RKO (cell line): ENCODE measurements at places on chromosomes 12 and 14.

DNA sequence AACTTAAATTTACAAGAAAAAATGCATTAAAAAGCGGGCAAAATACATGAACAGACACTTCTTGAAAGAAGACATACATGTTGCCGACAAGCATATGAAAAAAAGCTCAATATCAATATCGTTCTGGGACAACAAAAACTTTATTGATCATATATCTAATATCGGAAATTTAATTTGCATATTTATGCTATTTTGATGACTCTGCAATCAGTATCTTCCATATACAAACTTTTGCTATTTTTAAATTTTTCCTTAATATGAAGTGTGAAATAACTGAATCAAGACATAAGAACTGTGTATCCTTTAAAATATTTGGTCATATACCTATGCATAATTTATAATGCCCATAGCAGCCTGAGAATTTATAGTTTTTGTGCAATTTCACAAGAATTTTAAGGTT is 224.6 kb downstream of the ALX1 start:
- DNase-seq = no peak

DNA sequence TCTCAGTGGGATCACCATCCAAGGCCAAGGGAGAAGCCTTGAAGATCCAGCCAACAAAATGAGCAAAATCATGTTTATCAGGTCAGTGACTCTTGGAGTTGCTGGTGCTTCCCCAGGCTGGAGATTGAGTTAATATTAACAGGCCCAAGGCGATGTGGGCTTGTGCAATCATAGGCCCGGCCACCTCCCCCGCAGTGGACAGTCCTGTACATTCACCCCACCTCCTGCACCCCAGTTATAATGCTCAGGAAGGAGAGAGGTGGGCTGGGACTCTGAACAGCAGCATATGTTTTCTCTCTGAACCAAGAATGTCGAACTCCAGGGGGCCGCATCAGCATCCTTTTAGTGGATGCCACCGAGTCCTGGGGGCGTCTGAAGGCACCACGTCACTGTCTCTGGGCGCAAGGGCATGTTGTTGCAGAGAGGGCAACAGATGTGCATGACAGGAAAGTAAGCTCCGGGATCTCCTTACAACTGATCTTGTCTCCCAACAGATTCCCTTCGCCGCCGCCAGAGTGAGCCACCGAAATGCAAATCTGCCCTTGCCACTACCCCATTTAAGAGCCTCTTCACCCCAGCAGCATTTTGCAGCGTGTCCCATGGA is 32.2 kb upstream of the SERPINA6 start:
- DNase-seq = no peak

- no peak for DNase-seq
Measured at GRCh38 chr14:61222388-61222787, 58.8 kb downstream of the TMEM30B start.

DNA sequence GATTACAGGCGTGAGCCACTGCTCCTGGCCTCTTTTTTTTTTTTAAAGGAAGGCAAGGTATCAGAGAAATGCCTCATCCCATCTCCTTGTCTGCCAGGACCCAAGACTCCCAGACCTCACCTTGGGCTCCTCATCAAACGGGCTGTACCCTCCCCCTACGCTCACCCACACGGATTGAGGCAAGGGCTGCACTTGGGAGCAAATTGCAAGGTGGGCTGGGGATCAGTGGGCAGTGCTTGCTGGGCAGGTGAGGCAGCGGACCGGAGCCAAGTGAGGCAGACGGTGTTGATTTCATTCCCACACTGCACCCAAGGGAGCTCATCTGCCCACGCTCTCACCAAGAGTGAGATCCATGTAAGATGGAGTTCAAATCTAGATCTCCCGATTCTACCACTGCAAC is 41.0 kb upstream of the DICER1 start:
- DNase-seq = no peak

GRCh38 chr14:97281741-97282140 is 484.6 kb downstream of the VRK1 start:
- no peak for DNase-seq

DNA sequence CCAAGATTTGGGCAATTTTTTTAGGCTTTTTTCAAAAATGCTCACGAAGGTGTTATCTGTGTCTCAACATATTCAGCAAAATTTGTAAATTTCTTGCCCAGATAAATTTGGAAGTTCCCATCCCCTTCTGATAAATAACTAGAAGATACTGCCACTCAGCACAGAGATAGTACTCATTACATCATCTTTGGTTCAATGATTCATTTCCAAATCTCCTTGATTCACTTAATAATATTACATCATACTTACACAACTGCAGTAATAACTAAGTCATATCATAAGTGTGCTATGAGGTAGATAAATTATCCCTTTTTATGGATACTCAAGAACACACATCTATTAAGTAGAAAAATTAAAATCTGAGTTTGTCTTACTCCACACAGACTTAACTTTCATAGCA is 89.4 kb downstream of the RPAP3 start:
- DNase-seq = peak; percentile 33

DNA sequence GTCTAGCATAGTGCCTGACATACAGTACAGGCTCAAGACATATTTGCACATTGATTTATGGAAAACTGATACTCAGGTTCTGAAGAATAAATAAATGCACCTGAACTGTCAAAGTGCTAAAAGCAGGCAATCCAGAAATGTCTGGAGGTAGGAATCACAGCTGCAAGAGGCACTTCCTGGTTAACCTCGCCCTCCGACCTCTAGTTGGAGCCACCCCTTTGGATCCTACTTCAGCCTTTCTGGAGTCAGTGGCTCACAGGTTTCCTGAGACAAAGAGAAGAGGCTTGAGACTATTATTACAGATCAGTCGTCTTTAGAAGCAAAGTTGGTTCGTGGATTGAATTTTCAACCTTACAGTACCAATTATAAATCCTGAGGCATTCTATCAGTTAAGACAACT is 13.0 kb downstream of the TCP11L2 start:
- DNase-seq = no peak

DNA sequence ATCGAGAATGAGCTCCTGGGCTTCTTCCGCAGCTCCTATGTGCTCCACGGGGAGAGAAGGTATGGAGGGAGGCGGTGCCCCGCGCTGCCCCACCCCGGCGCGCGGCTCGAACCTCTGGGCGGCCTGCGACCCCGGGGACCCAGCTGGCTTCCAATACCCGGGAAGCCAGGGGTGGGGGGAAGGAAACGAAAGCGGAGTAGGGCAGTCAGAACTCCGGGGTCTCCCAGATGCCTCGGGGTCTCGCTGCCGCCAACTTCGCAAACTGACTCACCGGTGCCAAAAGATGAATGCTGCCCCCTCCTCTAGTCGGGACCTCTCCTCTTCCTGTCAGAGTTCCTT is 1.3 kb downstream of the TRHDE start:
- no peak for DNase-seq

GRCh38 chr14:38078393-38078792 is 129.3 kb upstream of the SSTR1 start:
- no peak for DNase-seq

DNA sequence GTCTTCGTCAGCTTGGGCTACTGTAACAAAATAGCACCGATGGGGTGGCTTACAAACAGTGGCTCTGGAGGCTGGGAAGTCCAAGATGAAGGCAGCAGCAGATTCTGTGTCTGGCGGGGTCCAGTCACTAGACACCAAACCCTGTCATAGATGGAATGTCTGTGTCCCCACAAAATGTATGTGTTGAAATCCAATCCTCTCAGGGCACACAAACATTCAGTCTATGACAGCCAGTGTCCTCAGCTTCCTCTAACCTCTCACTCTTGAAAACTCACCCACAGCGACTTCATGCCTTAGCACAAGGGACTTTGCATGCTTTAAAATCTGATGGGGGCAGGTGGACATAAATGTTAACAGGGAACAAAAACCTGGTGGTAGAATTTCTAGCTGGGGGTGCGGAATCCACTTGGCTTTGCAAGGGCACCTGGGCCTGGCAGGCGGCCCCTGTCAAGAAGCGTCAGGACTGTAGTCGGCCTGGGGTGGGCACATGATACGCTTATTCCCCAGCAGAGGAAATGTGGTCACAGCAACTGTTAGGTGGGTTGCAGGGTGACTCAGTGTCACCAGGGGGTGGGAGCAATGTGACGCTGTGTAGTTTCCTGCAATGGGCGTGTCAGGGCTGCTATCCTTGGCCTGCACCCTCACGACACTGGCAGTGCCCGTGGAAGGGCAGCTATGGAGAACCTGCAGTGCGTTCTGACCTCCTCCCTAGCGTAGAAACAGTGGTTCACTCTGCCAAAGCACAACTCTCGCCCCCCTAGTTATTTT is 17.7 kb downstream of the RIN3 start:
- no peak for DNase-seq

DNA sequence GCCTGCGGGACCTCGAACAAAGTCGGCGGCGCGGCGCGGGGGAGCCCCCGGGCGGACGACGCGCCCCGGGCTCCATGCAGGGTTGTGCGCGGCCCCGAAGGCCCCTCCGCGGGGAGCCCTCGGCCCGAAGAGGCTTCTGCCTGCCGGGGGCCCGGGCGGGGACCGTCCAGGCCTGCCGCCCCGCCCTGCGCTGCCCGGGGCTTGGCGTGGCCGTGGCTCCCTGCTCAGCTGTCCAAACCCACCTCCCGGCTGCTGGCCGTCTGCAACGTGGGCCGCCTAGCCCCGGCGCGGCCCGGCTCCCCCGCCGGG is 670 bp downstream of the DYRK2 start:
- peak; percentile 16 for DNase-seq

GRCh38 chr14:38201137-38201828 is 6.4 kb upstream of the SSTR1 start:
- DNase-seq = no peak

DNA sequence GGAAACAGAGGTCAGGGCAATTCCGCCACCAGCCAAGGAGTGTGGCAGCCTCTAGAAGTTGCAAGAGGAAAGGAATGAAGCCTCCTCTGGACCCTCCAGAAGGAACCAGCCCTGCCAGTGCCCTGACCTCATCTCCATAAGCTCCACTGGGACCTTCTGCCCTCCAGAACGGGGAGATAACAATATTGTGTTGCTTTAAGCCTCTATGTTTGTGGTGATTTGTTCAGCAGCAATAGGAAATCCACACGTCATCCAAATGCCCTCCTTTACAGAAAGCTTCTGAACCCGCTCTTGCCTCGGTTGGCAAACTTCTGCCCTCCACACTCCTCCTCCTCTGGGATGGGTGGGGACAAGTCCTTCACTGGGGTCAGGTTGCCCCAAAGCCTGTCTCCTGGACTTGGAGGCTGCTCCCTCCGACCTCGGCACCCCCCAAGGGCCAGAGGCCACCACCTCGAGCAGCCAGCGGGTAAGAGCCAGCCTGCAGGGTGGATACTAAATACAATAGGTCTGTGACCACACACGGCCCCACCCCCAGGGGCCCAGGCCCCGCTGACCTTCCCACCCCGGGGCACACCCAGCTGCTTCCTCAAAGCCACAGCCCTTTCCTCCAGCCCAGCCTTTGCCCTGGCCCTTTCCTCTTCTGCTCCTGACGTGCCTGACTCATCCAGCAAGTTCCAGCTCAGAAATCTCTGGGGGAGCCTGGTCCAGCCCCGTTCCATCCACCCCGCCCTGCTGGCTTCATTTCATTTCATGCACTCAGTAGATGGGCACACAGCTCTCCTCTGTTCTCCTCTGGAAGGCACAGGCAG is 58.7 kb upstream of the NCOR2 start:
- DNase-seq = no peak

GRCh38 chr12:116318576-116319232 is 41.2 kb upstream of the MED13L start:
- DNase-seq = no peak

GRCh38 chr14:91140672-91141071 is 26.8 kb downstream of the DGLUCY start:
- peak; percentile 43 for DNase-seq

GRCh38 chr14:32330351-32331111 is 1.4 kb downstream of the AKAP6 start:
- no peak for DNase-seq

- peak; percentile 79 for DNase-seq
Measured at GRCh38 chr12:16955083-16955657, 349.2 kb upstream of the LMO3 start.
